GM12864 (cell line): ENCODE measurements at places on chromosomes 3 and 15.

GRCh38 chr15:77455696-77456321 lies 35.1 kb downstream of the HMG20A start:
- no peak for DNase-seq

- DNase-seq: no peak
These were observed 257.0 kb downstream of the SV2B start for GRCh38 chr15:91357011-91357410.

- no peak for DNase-seq
These were observed at the start of gene EOMES for GRCh38 chr3:27721717-27722564. TSS of gene EOMES (minus strand) at chr3:27722323. CDS start at chr3:27722294, 29 bp downstream.

DNA sequence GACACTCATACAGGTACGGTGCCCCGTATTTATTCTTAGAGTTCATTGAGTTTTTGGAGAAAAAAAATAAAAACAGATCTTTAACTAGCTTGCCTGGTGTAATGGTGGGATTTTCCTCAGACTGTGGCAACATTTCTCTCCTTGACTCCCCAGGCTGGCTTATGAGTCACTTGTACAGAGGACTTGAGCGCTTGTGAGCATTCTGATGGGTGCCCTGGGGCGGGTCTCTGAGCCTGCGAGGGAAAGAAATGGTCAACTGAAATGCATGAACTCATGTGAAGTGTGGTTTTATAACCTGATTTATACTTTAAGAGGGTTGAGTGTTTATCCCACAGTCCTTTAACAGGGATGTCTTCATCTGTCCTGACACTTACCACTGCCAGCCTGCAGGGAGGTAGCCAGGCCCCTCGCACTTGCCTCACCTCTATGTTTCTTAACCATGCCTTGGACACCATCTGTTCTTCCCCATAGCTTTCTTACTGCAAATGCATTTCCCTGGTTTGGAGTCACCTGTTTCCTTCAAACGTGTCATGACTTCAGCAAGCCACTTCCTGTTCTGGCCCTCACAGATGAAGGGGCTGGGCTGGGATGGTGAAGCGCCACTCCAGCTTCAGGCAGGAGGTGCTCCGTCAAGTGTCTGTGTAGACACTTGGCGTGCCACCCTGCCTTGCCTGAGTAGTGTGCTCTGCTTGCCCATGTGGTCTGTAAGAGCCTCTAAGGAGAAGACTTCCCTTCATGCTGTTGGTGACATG lies 118.7 kb downstream of the PDE8A start:
- no peak for DNase-seq

GRCh38 chr3:32818229-32818969 lies 602 bp downstream of the TRIM71 start:
- no peak for DNase-seq

- no peak for DNase-seq
These were observed 76.6 kb downstream of the CHCHD6 start for GRCh38 chr3:126780666-126781065.
